ENCODE measurements at places on chromosomes 5 and 9.

- no peak for DNase-seq
Observed at GRCh38 chr9:131459056-131459455, 43.7 kb upstream of the POMT1 start.

- DNase-seq: no peak
Observed at GRCh38 chr9:113600871-113601614, 137.5 kb downstream of the RGS3 start.

DNA sequence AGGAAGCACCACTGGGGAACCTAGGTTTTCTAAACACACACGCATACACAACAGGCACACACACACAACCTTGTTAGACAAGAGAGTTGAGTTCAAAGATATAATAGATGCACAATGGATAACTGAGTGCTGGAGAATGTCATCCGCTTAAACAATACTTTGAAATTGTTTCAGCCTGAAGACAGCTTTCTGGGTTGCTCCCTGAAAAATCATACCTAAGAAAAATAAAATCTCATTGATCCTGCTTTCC is 126.1 kb downstream of the TMEM161B start:
- DNase-seq: no peak

- DNase-seq: no peak
Observed at GRCh38 chr5:91129748-91130147, 253.4 kb downstream of the ARRDC3 start.

DNA sequence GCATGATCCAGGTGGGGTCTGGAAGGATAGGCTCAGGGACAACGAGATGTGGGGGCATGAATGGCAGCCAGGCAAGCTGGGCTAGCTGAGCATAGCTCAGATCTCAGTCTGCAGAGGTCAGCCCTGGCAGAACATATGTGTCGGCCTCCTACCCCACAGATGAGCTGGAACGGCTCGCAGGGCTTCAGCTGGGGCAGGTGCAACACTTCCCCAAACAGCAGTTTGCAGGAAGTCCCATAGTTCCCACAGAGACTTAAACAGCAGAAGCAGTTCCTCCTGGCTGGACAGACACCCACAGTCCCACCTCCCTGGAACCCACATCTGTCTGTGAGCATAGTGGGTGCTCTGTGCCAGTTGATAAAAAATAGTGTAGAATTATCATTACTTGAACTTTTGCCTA is 404.6 kb downstream of the GADD45G start:
- no peak for DNase-seq

DNA sequence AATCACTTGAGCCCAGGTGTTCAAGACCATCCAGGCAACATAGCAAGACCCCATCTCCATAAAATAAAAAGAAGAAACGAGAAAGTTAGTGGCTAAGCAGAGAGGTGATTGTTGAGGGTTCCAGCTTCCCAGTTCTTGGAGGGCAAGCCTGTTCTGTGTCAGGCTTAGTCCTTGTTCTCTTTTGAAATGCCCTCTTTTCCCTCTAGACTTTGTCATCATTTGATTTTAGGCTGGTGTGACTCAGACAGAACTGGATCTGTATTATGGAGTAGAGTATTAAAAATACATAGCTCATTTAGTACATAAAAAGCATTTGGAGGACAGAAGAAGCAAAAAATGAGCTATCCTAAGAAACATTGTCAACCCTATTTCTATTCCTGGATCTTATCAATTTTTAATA is 159.4 kb downstream of the CD180 start:
- no peak for DNase-seq

GRCh38 chr9:68530618-68531017 is 10.1 kb downstream of the TMEM252 start:
- DNase-seq: no peak
